HCEC 1CT (cell line): ENCODE measurements at places on chromosomes 16 and 17.

DNA sequence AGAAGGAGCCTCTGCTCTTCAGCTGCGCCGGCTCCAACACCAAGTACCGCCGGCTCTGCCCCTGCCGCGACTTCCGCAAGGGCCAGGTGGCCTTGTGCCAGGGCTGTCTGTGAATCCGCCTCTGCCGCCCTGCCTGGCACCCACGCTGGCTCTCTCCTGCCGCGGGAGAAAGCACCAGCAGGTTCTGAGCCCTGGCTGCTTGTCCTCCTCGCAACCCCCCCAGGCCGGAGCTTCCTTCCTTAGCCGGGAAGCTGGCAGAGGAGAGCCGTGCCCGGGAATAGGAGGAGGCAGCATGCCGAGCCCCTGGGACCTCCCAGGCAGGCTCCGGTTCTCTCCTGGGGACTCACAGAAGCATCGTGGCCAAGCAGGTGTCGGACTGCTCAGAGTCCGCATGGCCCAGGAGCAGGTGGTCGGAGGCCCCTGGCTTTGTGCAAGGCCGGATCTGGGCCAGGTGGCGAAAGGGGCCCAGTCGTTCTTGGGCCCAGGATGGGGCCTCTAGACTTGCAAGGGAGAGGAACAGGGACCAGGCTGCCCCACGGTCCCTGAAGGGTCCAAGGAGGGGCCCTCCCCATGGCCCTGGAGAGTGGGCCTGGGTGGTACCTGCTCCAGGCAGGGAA is 80.6 kb downstream of the MGAT5B start:
- DNase-seq: no peak

DNA sequence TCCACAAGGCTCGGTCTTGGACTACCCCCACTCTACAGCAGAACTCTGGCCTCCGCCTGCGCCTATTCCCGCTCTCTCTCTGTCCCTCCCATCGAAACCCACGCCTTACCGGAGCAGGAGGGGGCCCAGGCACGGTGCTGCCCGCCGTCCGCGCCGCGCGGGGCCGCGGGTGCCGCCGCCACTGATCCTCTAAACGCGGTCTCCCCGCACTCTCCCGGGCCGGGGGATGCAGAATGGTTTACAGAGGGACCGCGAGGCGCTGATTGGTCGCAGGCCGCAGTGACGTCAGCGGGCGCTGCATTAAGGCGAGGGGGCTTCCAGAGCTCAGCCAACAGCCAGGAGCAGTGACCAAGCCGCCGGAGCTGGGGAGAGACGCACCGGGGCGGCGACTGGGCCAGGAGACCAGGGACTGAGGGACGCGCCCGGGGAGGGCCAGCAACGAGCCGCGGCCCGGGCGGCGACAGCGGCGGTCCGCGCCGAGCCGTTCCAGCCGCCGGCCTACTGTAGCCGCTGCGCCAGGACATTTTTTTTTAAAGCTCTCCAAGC is 747 bp upstream of the LHX1 start:
- DNase-seq: no peak

DNA sequence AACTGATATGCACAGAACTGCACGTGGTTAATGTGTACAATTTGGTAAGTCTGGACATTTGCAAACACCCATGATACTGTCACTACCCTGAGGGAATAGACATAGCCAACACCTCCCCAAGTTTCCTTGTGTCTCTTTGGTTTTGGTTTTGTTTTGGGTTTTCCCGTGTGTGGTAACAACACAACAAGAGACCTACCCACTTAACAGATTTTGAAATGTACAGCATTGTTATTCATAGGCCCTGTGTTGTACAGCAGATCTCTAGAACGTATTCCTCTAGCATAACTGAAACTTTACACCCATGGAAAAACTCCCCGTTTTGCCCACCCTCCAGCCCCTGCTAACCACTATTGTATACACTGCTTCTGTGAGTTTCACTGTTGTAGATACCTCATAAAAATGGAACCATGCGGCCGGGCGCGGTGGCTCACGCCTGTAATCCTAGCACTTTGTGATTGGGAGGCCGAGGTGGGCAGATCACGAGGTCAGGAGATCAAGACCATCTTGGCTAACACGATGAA is 76.3 kb upstream of the TBC1D3K start:
- DNase-seq: no peak

- DNase-seq: no peak
These were observed 3.4 kb upstream of the TM4SF5 start for GRCh38 chr17:4768298-4768697.

DNA sequence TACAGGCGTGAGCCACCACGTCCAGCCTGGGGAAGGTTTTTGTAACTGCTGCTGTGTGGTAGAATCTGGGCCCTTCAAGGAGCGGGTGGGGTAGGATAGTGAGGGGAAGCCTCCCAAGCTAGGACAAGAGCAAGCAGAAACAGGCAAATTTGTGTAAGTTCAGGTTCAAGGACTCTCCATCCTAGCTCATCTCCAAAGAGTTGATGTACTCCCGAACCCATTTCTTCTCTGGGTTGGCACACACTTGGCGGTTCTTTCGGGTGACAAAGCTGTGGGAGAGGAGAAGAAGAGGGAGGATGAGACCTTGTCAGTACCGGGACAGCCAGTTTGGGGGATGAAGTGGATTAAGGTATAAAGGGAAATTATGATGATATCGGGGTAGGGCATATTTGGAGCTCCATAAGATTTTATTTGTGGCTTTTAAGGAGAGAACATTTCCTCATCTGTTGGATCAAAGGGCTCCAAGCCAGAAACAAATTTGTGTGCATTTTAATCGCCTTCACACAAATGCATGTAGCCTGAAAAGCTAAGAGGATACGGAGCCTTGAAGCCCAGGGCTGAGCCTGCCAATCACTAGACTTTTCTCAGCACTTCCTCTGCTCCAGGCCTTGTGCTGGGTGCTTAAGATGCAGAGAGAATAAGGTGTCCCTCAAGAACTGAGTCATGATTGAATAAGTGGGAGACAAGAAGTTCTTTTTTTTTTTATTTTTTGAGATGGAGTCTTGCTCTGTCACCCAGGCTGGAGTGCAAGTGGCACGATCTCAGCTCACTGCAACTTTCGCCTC is 3.7 kb upstream of the HEATR9 start:
- DNase-seq: no peak

DNA sequence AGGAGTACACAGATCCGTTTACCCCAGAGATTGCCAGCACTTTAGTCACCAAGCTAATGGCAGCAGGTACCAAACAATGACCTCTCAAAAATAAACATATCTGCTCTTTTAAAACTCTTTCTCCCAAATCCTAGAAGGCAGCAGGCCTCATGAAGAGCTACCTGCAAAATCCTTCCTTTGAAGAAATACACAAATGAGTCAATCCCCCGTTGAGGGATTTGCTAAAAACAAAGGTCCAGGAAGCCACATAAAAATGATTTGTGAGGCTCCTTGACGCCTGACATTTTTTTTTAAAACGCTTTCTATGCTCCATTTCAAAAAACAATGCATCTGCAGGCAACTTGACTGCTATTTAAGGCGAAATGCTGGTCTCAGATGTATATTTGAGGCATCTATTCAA is 58.2 kb downstream of the NACA2 start:
- no peak for DNase-seq

DNA sequence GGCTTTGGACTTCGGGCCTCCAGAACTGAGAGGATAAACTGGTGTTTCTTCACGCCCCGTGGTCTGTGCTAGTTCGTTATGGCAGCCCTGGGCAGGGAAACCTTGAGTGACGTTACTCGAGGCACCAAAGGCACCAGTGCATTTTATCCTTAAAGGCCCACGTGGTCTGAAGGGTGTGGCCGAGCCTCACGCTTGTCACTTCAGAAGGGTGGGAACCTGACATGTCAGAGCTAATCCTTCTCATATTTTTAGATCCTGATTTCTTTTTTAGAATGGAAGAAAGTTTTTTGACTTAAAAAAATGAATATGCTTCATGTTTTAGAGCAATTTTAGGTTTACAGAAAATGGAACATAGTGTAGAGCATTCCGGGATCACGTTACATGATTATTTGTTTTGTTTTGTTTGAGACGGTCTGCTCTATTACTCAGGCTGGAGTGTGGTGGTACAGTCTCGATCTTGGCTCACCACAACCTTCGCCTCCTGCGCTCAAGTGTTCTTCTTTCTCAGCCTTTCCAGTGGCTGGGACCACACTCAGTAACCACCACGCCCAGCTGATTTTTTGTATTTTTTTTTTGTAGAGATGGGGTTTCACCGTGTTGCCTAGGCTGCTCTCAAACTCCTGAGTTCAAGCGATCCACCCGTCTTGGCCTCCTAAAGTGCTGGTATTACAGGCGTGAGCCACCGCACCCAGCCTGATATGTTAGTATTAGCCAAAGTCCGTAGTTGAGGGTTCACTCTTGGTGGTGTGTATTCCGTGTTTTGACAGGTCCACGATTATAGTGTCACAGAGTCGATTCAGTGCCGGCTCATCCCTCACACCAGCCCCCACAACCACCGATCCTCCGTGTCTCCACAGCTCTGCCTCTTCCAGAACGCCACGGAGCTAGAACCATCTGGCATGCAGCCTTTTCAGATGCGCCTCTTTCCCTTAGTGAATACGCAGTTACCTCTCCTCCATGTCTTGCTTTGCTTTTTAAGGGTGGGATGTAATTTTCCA is 47.9 kb downstream of the RAB11FIP3 start:
- no peak for DNase-seq

DNA sequence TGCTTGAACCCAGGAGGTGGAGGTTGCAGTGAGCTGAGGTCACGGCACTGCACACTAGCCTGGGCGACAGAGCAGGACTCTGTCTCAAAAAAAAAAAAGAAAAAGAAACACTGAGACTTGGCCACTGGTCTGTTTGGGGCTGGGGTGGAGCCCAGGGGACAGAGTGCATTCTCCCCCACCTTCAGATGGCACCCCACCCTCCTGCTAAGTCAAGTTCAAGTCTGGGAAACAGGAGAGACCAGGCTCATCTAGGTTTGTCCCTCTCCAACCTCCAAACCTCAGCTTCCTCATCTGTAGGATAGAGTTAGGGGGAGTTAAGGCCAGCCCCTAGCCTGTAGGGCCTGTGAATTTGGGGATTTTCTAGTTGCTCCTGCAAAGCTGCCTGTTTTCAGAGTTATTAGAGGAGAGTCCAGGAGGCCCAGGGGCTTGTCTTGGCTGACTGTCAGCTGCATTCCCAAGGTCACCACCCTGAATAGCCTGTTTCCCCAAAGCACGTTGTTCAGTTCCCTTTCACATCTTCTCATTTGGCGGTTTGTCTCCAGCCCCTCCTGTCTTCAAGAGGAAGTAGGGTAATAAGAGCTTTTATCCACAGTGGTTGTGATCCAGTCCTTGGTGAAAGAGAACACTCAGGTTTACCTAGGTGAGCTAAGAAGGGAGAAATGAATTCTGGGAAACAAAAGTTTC is 2.2 kb downstream of the MT3 start:
- no peak for DNase-seq
